Skeletal muscle cell (primary cell): ENCODE measurements at places on chromosomes 3 and 15.

- DNase-seq: no peak
Observed at GRCh38 chr15:75736256-75736655, 23.6 kb upstream of the CSPG4 start.

- DNase-seq: no peak
Observed at GRCh38 chr3:170081079-170081741, 43.4 kb downstream of the GPR160 start.

DNA sequence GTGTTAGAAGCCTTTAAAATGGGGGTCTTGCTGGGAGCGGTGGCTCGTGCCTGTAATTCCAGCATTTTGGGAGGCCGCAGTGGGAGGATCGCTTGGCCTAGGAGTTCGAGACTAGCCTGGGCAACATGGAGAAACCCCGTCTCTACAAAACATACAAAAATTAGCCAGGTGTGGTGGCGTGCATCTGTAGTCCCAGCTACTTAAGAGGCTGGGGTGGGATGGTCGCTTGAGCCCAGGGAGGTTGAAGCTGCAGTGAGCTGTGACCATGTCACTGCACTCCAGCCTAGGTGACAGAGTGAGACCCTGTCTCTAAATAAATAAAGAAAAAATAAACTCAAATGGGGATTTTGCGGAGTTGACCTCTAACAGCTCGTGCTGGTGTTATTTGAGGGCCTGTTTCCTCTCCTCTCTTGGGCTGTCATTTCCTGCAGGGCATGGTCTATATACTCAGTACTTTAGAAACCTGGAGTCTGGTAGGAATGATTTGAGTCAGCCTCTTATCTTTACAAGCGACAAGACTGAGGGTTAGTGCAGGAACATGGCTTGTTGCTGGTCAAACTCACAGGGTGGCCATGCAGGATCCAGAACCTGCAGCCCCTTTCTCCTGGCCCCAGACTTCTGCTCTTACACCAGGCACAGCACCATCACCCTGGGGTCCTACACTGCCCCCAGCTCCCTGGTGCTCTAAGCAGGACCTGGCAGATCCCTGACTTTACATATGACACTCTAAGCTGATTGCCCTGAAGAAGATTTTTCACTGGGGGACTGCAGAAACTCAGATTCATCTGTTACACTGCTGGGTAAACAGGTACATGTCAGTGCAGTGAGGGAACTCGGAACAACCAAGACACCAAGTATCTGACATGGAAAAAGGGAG lies 15.1 kb downstream of the EHD4 start:
- no peak for DNase-seq

GRCh38 chr3:59559721-59560435 lies 510.1 kb upstream of the CFAP20DC start:
- peak; percentile 99 for DNase-seq

DNA sequence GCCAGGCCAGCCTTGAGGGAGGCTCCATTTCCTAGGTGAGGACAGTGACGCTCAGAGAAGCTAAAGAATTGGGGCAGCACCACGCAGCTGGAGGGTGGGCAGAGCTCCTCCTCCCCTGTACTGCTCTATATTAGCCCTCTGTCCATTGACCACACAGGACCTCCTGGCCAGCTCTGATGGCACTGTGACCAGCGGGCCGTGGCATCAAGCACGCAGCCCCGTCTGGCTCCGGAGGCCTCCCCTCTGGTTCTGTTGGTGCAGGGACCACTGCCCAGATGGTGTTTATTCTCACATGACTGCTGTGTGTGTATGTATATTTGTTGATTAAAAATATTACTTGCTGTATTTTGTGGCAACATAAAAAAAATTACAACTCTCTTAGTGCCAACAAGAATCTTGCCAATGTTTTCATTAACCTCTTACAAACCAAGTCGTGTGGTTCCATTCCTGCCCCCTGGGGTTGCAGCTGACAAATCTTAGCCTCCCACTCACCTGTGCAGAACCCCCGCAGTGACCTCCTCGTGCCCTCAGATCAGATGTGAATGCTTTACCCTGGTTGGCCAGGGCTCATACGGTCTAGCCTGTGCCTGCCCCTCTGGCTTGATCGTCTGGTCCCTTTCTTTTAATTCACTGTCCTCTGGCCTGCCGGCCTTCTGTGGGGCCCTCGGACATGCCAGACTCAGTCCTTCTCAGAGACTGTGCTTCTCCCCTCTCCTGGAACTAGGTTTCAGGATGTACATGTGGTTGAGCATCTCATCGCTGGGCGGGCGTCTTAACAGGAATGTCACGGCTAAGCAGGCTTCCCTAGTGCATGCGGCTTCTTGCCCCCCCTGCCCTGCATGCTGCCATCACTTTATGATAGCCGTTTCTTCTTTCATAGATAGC lies 14.8 kb downstream of the CHCHD6 start:
- DNase-seq: no peak

GRCh38 chr15:66071921-66072295 lies 181.6 kb downstream of the MEGF11 start:
- no peak for DNase-seq

DNA sequence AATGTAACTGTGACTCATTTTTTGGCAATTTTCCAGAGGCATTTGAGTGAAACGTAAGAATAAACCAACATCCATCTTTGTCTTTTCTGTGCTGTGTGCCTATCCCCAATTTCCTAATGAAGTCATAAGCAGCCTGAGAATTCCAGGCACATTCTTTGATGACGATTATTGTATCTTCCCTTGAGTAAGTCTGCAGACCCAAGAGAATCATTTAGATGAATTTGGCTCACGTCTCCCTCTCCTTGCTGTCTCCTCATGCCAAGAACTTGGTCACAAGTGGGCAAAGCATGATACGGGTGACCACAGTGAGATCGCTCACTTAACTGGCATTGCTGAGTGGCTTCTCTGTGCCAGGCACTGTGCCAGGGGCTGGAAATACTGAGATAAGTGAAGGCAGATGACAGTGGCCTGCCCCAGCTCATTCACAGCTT lies 384.5 kb upstream of the IL12A start:
- no peak for DNase-seq

DNA sequence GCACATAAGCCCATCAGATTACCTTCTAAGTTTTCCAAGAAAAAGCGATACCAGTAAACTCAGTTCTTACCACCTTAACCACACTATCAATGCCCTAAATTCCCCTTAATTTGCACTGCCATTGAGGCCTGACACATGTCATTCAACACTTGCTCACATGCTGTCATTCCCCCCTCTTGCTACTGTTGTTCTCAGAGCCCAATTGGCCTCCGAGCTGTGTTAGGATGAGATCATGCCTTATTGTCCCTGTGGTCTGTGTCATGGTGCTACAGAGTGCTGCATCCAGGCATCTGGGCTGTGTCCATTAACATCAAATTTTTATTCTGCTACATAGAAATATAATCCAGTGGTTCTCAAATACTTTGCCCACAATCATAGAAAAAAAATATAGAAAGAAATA lies 213.6 kb downstream of the SSR3 start:
- DNase-seq: no peak
